NCI-H1092 treated with DMSO at 0.1 percent for 48 hours (cell line): ENCODE measurements at places on chromosomes 2 and 18.
A peak's percentile ranks its signal among the peaks of the same experiment; 100 is the strongest.

DNA sequence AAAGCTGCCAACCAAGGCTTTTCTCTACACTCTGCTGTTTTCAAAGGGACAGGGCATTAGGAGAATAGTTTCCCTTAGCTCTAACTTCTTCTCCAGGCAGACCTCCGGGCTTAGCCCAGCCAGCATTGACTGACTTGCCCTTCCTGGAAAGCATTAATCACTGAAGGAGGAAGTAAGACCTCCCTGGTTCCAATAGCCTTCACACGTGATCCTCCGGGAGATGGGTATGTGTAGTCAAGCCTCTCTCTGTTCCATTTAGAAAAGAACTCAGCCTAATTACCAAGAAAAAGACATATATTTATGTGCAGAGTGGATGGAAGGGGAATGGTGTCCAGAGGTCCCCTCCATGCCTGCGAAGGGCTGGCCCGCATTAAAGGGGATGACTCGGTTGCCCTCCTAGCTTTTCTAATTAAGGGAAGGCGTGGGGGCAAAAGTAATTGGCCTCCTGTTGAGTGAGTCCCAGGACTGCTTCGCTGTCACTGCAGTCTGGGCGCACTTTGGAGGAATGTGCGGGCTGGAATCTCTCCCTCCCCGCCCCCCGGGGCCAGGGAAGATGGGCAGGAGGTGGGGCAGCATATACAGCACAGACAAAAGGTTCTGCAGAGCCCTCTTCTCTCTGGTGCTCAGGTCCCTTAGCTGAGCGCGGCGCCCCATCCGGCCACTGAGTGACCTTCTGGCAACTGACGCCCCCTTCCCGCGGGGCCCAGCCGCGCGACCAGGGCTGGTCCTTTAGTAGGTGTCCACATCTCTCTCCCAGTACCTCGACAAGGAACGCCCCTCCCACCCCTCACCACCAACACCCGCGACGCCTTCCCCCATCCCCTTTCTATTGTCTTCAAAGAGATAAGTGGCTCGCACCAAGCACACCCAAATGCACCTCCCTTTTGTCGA lies 686.0 kb downstream of the NRXN1 start:
- DNase-seq: no peak

DNA sequence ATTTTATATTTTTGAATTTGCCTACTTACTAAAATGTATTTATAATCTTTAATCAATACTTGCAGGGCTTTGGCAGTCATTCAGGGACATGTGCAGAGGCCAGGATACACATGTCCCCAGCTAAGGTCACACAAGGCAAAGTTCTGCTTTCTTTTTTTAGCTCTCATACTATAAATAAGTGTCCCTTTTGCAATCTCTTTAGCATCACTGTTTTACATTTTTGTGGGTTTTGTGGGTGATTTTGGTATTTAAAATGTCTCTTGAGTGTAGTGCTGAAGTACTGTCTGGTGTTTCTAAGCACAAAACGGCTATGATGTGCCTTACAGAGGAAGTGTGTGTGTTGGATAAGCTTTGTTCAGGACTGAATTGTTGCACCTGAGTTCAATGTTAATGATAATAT lies 309.0 kb upstream of the GULP1 start:
- DNase-seq: no peak

GRCh38 chr18:47370052-47370451 lies 118.6 kb upstream of the SKOR2 start:
- no peak for DNase-seq

GRCh38 chr2:14424478-14425390 lies 207.8 kb upstream of the LRATD1 start:
- no peak for DNase-seq

DNA sequence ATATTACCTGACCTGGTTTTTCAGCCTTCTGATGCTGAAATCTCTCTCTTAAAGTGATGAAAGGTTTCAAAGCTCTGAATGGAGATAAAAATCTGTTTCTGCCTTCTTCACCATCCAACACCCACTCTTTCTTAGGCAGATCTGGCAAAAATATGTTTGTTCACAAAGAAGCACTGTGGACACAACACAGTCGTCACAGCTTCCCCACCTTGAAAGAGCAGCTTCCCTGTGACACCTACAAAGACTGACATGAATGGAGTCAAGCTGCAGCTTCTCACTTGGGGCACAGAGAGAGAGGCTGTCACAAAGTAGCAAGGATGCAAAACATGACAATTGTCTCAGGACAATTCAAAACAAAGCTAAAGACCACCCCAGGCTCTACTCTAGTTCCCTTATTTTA lies 86.5 kb downstream of the ICOS start:
- DNase-seq: no peak

DNA sequence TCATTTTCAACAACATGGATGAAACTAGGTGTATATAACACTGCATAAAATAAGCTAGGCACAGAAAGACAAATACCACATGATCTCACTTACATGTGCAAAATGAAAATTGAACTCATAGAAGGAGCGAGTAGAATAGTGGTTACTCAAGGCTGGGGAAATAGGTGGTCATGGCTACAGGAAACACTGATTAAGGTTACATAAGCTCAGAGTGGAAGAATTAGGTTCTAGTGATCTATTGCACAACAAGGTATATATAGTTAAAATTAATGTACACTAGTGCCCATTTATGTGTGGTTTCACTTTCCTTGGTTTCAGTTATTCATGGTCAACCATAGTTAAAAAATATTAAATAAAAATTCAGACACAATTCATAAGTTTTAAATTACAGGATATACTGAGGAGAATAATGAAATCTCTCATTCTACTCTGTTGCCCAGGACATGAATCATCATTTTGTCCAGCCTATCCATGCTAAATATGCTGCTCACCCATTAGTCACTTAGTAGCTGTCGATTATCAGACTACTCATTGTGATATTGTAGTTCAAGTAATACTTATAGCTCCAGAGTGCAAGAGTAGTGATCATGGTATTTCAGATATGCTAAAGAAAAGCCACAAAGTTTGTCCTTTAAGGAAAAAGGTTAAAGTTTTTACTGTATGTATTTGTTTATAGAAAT lies 1530.9 kb upstream of the LRRTM1 start:
- no peak for DNase-seq

- DNase-seq: peak; percentile 29
These were observed 36.7 kb upstream of the ARL4C start for GRCh38 chr2:234533626-234534025.

- no peak for DNase-seq
These were observed 42.8 kb downstream of the CCDC102B start for GRCh38 chr18:68840554-68841263.

DNA sequence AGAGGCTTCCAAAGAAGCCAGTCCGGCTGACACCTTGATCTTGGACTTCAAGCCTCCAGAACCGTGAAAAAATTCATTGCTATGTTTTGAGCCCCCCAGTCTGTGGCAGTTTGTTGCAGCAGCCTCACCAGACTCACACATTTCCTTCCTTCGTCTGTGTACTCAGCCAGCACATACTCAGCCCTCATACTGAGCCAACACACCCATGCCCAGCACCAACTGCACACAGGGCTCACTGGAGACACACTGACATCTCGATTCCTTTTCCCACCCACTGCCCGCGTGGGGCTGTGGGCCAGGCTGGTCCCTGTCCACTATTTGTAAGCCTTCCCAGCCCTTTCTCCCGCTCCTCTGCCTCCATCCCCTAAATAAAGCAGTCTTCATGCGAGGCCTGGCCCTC lies 24.1 kb upstream of the NMUR1 start:
- no peak for DNase-seq
